ENCODE measurements at places on chromosomes 6 and 20.

GRCh38 chr6:140830666-140831065 is 1302.1 kb upstream of the GJE1 start:
- no peak for DNase-seq

DNA sequence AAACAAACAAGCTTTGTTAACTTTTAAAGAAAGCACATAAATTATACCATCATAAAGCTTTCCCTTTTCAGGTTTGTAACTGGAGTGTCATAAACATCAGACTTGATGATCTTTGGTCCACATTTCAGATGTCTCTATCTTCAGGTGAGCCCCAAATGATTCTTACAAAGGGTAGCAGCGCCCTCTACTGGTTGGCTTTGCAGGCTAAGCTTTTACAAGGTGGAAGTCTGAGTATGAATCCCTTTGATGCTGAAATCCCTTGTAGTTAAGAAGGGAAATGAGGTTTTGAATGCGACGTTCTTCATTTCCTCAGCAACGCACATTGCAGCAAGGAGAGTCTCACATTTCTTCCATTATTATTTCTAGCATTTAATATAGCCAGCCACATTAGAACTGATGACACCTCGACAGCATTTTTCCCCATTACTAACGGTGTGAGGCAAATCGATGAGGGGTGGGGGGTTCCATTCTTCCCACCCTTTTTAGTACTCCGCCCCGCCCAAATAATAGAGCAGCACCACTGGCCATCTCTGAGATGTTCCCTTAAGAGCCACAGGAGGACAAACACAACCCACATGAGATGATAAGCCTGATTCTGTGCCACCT is 126.3 kb upstream of the NT5E start:
- peak; percentile 75 for DNase-seq

GRCh38 chr6:21613809-21614208 is 20.3 kb downstream of the SOX4 start:
- peak; percentile 5 for DNase-seq

- DNase-seq, result no peak
Measured at GRCh38 chr6:70847106-70848084, 109.5 kb downstream of the B3GAT2 start.

- DNase-seq, result no peak
Measured at GRCh38 chr20:25503936-25504335, 81.4 kb downstream of the NINL start.

- DNase-seq, result peak; percentile 90
Measured at GRCh38 chr6:16766043-16766536, 4.8 kb upstream of the ATXN1 start.

DNA sequence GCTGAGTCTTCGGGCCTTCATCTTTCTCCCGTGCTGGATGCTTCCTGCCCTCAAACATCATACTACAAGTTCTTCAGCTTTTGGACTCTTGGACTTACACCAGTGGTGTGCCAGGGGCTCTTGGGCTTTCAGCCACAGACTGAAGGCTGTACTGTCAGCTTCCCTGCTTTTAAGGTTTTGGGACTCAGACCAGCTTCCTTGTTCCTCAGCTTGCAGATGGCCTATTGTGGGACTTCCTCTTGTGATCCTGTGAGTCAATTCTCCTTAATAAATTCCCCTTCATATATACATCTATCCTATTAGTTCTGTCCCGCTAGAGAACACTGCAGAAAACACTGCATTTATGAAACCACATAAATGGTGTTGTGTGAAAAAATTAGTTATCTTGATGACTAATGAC is 13.9 kb upstream of the BCLAF1 start:
- peak; percentile 29 for DNase-seq

GRCh38 chr6:37717836-37718251 is 20.2 kb upstream of the MDGA1 start:
- no peak for DNase-seq

GRCh38 chr20:41119614-41120561 is 17.5 kb upstream of the PLCG1 start:
- no peak for DNase-seq

GRCh38 chr6:41731561-41732086 is 3.8 kb downstream of the TFEB start:
- no peak for DNase-seq

- no peak for DNase-seq
Measured at GRCh38 chr20:12695937-12696336, 312.8 kb upstream of the SPTLC3 start.

DNA sequence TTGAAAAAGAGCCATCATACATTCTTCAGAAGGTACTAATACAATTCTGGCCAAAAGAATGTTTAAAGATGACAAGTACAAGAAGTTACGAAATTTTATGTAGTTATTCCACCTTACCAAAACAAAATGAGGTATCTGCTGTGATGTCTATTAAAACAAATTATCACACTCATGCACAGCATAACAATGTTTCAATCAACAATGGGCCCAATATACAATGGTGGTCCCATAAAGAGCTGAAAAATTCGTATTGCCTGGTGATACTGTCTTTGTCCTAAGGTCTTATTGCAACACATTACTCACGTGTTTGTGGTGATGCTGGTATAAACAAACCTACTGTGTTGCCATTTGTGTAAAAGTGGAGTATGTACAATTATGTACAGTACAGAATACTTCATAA is 3.6 kb upstream of the NUP153 start:
- DNase-seq, result no peak

DNA sequence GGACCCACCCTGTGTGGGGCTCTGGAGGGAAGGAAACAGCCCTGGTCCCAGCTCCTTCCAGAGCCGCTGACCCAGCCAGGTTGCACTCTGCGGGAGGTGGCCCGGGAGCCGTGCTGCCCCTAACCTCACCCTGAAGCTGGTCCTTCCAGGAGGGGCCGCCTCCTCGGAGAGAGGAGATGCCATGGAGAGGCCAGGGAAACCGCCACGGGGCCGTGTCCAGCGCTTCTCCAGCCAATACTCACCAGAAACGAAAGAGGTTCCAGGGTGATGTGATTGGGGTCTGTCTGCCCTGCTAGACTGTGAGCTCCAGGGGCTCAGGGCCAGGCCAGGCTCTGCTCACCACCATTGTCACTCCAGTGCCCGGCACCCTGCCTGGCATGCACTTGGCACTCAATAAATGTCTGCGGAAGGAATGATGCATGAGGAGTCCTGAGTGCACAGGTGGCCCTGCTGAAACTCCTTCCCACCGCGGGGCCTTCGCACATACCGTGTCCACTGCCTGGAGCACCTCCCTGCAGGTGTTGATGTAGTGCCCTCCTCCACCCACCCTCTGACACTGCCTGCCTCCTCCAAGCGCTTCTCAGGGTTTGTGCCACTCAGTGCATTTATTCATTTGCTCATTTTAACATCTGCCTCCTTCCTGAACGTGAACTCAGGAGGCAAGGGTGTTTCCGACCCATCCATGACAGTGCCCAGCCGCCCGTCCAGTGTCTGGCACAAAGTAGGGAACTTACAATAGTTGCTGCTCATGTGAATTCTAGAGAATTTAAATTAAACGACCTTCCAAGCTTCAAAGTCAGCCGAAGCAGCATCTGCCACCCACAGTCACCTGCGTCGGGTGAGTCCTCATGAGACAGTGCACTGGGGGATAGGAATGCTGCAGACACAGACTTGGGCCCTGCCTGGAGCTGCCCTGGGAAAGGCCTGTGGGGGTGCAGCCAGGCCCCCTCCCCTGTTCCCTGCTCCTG is 30.3 kb downstream of the RBM38 start:
- DNase-seq, result no peak

GRCh38 chr6:148769304-148769968 is 22.6 kb downstream of the UST start:
- DNase-seq, result no peak

GRCh38 chr6:44035621-44036020 is 91.6 kb downstream of the MRPL14 start:
- DNase-seq, result peak; percentile 90

DNA sequence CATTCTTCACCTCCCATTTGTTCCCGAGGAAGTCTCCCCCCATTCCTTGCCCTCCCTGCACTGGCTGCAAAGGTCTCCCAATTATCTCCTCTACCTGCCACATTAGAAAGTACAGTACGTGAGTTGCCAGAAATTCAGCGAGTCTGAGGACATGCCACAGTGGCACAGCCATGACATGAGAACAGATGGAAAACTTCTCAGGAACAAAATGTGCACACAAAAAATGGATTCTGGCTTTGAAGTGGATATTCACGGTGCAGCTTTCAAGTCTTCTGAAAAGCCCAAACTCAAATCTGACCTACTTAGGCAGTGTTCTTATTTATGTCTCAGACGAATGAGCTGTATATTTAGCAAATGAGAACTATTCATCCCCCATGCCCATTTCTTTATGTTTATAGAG is 269.1 kb upstream of the ARID1B start:
- no peak for DNase-seq

- DNase-seq, result no peak
Measured at GRCh38 chr20:10788877-10789276, 115.1 kb upstream of the JAG1 start.

DNA sequence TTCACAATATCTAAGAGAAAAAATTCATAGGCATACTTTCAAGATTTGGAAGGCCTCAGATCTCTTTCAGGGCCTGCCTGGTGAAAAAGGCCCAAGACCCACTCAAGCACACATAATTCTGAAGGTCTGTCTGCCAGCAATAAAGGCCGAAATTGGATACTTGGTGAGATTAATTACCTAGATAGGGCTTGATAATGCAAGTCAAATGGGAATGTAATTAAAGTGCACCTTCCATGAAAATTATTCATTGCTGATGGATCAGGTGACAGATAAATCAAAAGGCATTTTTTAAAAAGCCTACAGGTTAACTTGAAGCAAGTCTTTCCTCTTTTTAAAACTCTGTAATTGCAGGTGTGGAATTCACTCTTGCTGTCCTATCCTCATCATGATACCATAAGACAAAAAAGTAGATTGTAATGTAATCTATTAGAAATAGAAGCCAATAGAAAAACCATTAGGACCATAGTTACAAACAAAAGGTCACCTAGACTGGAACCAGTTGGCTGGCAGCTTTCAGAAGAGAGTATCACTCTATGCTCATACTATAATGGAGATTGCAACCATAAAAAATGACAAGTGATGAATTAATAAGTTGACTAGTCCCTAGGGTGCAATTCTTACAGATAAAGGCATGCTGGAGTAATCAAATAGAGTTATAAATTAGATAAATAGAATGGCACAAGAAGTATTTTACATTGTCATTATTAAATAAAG is 77.3 kb downstream of the EPHA7 start:
- DNase-seq, result no peak

- DNase-seq, result peak; percentile 62
Measured at GRCh38 chr6:168370310-168370991, 50.9 kb upstream of the DACT2 start.

Measured in suppressor macrophage treated with lipopolysaccharide for 4 hours (primary cell).